ENCODE measurements at places on chromosomes 12 and 14.

GRCh38 chr12:72738811-72739210 lies 466.6 kb downstream of the TRHDE start:
- DNase-seq, result no peak

DNA sequence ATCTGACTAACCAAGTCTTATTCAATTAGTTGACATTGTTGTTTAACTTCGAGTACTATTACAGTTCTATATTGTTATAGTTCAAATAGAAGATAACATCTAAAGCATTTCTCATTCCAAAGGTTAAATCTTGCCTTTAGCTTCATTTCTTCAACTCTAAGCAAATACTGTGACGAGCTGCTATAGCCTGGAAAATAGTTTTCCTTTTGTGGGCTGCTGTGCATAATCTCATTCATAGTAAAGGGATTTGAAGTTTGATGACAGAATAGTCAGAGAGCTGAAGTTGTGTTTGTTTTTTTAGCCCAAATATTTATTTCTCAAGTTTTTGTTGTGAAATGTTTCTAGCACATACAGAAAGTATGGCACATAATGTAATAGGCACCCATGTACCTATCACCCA lies 13.4 kb downstream of the PSEN1 start:
- no peak for DNase-seq

- no peak for DNase-seq
Observed at GRCh38 chr12:58408516-58408915, 467.1 kb downstream of the ATP23 start.

- DNase-seq, result no peak
Observed at GRCh38 chr12:93174473-93174872, 203.3 kb upstream of the NUDT4 start.

DNA sequence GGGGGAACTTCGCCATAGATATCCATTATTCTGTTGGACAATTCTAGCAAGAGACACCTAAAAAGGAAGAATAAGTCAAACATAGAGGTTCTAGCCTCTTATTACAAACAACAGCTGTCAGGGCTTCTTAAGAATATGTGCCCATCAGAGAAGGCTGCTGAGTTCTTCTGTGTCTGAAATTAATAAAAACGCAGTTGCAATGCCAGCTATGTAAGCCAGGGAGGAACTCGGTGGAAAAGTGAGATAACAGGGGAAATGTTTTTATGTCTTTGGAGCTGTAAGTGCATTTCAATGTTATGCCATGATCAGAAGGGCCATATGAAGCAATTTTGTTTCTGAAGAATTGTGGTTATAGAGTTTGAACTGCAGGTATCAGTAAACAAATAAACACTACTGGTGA lies 95.0 kb downstream of the SYT1 start:
- DNase-seq, result no peak

GRCh38 chr12:87923361-87923760 lies 105.8 kb downstream of the C12orf50 start:
- no peak for DNase-seq

- no peak for DNase-seq
Observed at GRCh38 chr12:132597333-132598316, 12.8 kb downstream of the LRCOL1 start.

- DNase-seq, result no peak
Observed at GRCh38 chr12:52338241-52338960, 17.2 kb upstream of the KRT83 start.

DNA sequence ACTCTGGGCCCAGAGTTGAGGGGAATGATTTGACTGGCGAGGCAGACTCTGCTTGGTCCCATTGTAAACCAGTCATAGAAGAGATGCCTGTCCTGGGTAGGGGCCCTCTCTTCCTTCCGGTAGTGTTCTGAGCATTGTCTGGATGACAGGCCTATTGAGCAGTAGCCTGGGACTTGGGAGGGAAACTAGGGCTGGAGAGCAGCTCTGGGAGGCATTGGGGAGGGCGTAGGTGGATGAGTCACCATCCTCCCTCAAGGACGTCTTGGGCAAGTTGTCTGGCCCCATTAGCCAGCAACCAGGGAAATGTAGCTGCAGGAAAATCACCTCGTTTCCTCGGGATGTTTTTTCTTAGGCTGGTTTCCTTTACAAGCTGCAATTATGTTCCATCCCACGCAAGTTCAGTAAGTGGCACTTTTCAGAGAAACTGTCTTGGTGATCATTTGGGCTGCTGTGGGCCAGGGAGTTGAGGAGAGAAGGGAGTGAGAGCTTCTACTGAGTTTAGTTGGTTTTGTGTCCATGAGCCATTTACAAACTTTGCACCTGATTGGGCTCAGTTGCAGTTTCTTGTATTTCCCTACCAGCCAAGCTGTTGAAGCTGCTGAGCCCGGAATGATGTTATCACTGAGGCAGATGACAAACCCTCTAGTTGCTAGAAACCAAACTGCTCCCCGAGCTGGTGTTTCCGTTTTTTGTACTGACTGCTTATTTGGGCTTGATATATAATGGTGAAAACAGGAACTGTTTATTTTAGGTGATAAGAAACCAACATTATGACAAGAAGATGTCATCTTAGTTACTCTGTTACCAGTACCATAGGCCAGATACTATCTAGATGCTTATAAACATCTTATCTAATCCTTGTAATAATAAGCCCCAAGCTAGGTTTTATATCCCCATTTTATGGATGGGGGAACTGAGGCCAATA lies 147.6 kb downstream of the CHST11 start:
- DNase-seq, result peak; percentile 68

DNA sequence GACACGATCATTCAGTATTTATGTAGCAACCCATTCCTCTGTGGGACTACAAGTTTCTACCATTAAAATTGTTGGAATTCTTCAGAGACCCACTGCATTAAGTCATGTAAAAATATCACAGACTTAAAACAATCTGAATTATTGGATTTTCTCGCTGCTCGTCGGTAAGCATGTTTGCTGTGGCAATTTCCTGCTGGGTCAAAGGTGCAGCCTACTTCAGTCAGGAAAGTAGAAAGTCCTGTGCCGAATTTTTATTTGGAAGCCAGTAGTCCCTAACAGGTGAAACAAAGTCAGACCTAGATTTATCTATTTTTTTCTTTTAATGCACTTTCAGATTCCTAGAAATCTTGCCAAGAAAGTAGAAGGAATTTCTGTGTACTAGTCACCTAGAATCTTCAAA lies 110.4 kb upstream of the MYL2 start:
- DNase-seq, result no peak

DNA sequence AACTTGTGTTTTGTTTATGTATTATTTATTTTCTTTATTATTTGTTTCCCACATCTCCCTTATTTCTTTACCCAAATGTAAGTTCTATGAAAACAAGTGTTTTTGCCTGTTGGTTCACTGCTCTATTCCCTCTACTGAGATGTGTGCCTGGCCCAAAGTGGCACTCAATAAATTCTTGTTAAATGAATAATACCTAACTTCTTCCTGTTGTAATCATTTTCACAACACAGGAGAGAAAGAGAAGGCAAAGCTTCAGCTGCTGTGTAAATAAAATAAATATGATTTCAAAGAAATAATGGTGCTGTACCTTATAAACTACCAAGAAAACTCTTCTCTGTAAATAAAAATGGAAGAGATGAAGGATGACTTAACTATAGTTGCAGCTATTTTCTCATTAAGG lies 116.2 kb downstream of the TRHDE start:
- DNase-seq, result no peak

DNA sequence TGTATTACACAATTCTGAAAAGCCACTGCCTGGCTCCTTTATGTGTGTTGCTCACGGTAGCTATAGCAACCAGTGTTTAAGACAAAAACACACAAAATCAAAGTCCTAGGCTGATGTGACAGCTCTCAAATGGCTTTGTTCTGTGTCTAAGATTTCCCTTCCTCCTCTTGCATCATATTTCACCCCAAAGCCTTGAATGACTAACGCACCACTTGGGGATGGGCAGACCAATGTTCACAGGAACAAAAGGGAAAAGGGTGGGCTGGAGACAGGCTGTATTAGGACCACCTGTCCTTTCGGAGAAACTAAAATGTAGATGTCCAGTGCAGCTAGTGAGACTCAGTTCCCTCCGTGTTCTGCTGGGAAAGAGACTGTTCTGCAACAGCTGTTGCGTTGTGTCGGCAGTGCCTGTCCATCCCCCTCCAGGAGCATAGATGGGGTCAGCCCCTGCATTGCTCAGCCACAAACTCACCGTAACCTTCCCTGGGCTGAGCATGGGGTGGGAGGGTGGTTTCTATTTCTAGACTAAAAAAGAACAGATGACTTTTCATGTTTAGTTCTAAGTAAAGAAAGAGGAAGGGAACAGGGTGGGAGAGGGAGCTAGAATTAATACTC lies 26.8 kb upstream of the DAAM1 start:
- DNase-seq, result peak; percentile 30

- no peak for DNase-seq
Observed at GRCh38 chr12:3592856-3593625, 102.0 kb downstream of the PRMT8 start.
